ENCODE measurements at places on chromosomes 16 and 17. TPM values are rescaled to one million over a fixed set of nuclear protein-coding genes. Genes with fewer than 3 reads are reported as not detected.

The ABCA6 gene
- not detected for total RNA-seq

The CCL16 gene
- not detected for total RNA-seq

The CCL1 gene
- not detected for total RNA-seq

The VWA3A gene
- not detected for total RNA-seq

All from A549 treated with ZK216348 at 1 μM for 4 hours (cell line).